ENCODE measurements at places on chromosomes 4 and X.

GRCh38 chr4:114857831-114858230 lies 255.6 kb downstream of the NDST4 start:
- DNase-seq = no peak

DNA sequence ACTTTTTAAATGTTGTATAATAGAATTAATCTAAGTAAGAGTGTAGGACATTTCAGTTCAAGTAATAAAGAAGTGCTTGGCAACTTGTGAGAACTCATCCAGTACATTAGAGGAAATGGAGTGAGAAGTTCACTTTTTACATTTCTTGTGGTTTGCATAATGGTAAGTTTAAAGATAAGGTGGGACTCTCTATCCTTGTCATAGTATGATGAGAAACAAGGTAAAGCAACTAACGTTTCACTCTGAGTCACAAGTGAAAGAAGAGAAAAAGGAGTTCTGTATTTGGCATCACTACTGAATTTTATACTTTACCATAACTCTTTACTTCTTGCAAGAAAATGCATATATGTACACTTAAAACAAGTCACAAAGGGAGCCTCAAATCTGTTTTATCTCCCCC lies 219.4 kb downstream of the SLC4A4 start:
- no peak for DNase-seq

GRCh38 chrX:3428792-3429191 lies 82.3 kb upstream of the MXRA5 start:
- no peak for DNase-seq

DNA sequence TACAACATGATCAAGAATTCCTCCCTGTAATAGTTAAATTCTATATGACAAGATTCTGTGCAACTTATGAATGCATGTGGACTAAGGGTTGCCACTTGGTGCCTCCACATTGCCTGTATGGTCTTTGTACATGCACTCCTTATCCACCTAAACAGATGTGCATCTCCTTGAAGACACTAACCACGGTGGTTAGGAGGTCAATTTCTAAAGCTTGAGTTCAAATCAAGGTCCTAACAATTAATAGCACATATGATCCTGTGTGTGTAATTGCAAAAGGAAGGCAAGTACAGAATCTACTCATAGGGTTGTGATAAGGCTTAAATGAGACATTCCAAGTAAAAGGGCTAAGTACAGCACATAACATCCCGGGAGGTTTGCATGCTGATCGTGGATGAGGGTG lies 1.5 kb upstream of the IL21 start:
- no peak for DNase-seq

DNA sequence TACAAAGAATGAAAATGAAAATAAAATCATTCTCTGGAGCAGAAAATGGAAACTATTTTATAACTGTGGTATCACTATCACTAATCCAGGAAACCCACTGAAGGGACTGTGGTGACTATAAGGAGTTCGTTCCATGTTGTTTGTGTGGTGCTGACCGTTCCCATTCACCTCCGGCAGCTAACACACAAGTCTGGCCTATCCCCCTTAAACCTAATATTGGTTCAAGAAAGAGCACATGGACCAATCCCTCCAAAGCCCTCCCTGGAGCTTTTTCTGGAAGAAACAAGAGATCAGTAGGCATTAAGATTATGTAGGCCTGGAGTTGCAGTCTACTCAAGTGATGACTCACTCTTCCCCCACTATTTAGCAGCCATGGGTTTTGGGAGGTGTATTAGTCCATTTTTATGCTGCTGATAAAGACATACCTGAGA lies 25.9 kb upstream of the FAM241A start:
- DNase-seq = no peak

- DNase-seq = no peak
Measured at GRCh38 chr4:129738175-129738574, 642.2 kb downstream of the C4orf33 start.

DNA sequence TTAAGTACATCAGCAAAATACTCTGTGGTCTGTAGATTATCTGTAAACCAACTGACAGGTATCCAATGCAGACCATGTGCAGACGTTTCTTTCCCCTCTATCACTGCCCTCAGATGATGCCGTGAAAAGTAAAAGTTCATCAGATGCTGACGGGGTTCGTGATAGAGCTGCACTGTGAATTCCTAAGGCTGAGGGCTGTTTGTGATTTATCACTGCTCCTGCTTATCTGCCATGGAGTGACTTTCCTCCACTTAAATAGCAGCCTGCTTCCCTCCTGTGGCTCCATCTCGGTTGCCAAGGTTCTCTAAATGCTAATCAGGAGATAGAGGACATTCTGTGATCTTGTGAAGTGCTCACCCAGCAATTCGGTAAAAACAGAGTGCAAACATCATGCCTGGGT lies 89.3 kb upstream of the SRD5A3 start:
- no peak for DNase-seq

GRCh38 chr4:87052615-87053014 lies 117.8 kb downstream of the AFF1 start:
- no peak for DNase-seq

DNA sequence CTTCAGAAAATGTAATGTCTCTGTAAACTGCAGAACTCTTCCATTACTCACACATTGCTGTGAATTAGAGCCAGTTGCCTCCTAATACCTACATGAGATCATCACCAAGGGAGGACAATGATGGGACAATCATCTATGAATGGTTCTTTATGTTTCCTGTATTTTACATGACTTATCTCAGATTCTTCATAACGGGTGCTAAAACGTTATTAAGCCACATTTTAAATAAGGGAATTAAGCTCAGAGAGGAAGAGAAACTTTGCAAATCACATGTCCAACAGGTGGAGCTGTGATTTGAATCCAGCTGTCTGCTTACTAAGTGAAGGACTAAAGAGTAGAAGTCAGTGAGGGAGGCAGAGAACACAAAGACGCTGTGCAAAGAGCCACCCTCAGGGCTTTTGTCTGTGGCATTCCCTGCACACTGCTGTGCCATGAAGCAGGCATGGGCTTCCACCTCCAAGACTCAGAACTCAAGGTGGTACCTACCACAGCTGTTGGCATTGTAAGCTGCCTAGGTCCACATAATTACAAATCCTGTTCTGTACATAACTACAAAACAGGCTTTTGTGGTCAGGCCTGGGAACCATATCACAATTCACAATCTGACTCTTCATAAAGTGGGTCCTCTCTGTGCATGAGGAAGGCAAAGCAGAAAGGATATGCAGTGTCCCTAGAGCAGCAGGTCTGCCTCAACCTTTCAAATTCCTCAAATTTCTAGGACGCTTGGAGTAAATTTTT lies 12.8 kb downstream of the TBC1D9 start:
- DNase-seq = no peak
